ENCODE measurements at places on chromosomes 6 and 20.

- DNase-seq, result no peak
These were observed 6.2 kb upstream of the COL12A1 start for GRCh38 chr6:75211920-75212590.

GRCh38 chr20:34181484-34181883, 59.7 kb upstream of the ASIP start:
- no peak for DNase-seq

GRCh38 chr20:54940522-54940921, 465.1 kb downstream of the DOK5 start:
- no peak for DNase-seq

DNA sequence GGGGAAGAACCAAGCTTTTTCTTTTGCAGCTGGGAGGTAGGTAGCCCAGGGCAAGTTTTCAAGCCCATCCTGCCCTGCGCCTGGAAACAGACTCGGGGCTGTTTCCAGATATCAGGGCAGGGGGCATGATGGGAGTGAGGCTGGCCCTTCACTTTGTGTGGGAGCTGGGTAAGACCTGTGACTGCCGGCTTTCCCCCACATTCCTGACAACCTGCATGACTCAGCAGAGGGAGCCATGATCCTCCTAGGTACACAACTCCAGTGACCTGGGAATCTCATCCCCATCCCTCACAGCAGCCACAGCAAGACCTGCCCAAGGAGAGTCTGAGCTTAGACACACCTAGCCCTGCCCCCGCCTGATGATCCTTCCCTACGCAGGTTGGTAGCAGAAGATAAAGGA, 280.8 kb downstream of the SOX4 start:
- DNase-seq, result no peak

- no peak for DNase-seq
These were observed 10.4 kb downstream of the SCML4 start for GRCh38 chr6:107813555-107814194.

DNA sequence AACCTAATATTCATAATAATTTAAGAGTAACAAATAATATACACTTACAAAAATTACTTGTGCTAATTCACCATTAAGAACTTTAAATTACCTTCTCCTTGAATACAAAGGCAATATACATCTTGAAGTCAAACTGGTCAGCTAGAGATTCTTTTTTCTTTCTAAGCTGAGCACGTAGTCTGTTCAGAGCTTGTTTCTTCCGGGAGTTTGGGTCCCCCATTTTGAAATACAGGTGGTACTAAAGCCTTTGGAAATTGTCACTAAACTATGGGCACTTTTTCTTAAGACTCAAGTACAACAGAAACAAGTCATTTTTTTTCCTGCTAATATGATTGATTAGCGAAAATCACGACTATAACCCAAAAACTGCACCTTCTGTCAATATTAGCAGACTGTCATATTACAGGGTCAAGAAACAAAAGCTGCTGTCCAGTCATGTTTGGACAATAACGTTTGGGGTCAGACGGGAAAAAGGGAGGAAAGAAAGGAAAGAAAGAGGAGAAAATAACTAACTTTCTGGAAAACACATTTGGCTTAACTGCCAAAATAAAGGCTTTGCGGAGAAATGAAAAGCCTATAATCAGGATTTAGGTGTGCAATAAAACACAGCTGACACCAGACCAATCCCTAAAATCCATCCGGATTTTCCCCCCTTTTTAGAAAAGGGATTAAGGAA, 367 bp downstream of the C6orf62 start:
- peak; percentile 16 for DNase-seq

- DNase-seq, result no peak
These were observed 34.8 kb upstream of the BAG2 start for GRCh38 chr6:57137350-57137749.

GRCh38 chr6:166166314-166167257, 1.1 kb downstream of the TBXT start:
- no peak for DNase-seq

- DNase-seq, result no peak
These were observed 5.3 kb upstream of the GDAP1L1 start for GRCh38 chr20:44241796-44242195.

- DNase-seq, result no peak
These were observed 68.0 kb upstream of the HIVEP1 start for GRCh38 chr6:11944111-11944510.

DNA sequence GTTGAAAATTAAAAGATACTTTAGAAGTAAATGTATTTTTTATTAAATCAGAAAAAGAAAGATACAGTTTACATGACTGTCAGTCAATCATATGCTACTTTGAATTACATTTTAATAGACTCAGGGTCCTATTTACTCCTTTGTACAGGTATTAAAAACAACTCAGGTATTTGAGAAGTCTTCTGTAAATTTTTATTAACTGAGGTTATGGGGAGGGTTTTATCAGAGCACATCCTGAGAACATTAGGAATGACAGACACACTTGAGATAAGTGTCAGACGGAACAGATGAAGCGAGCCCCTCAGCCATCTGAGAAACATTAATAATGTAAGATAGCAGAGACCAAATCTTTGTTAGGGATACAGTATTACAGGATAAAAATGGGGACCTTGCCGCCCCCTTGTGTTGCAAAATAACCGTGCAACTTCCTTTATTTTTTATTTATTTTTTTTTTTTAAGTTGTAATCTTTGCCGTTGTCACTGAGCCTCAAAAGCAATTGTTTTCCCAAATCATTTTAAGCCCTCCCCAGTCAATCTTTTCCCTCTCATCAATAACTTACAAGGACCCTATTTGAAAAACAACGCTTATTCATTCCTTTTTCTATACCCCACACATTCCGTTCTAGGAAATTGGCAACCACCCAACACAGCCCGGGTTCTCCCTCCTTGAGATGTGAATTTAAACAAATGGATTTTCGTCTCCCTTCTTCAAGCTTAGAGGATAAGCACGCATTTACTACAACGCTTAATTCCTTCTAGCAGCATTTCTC, 126.7 kb downstream of the BCAS1 start:
- peak; percentile 78 for DNase-seq

DNA sequence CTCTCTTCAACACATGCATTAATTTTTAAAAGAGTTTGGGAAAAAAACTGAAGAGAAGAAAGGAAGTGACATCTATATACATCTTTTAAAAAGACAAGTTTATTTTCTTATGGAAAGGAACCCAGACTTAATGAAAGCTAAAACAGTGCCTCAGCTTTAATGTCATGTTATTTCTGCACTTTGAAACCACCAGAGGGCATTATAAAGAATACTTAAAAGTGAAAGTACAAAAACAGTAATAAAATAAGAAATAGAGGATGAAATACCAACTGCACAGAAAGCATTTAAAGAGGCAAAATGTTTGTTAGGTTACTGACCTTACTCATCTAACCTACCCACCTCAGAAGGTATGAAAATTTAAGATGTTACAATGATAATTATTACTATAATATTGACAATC, 98.8 kb downstream of the HUS1B start:
- peak; percentile 53 for DNase-seq

- no peak for DNase-seq
These were observed 1.1 kb upstream of the AFDN start for GRCh38 chr6:167825332-167826229.

GRCh38 chr6:130900913-130901312, 73.7 kb downstream of the SMLR1 start:
- no peak for DNase-seq

- DNase-seq, result peak; percentile 30
These were observed 59.6 kb downstream of the RAB44 start for GRCh38 chr6:36757206-36757605.

- DNase-seq, result peak; percentile 49
These were observed 92.0 kb upstream of the PRDM1 start for GRCh38 chr6:105994118-105994590.

DNA sequence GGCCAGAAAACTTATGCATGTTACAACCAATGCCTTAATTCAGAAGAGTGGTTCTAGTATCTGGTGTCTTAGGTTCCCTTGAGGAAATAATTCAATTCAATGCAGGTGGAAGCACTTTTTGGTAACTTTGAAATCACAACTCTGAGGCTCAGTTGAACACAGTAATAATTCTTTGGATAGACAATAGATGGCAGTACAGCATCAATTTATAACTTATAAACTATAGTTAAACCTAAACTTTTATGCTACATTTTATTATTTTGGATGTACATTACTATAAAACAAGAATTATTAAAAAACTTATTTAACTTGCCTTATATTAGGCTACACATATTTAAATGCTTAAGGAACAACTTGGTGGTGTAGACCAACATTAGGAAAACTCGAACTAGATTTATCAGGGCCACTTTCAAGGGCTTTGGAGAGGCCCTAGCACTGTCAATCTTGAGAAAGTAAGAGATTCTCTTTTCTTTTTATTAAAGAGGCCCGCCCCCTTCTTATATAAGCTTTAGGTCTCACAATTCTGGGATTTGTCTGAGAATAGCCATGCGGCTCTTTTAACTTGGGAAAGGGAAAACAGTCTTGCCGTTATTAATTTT, 85.9 kb downstream of the CRYBG1 start:
- peak; percentile 60 for DNase-seq

GRCh38 chr20:20276811-20277530, 90.9 kb upstream of the INSM1 start:
- DNase-seq, result no peak

- no peak for DNase-seq
These were observed 36.0 kb downstream of the KCNK5 start for GRCh38 chr6:39193201-39193791.

GRCh38 chr20:46649965-46650542, 1.2 kb downstream of the SLC13A3 start:
- DNase-seq, result no peak

DNA sequence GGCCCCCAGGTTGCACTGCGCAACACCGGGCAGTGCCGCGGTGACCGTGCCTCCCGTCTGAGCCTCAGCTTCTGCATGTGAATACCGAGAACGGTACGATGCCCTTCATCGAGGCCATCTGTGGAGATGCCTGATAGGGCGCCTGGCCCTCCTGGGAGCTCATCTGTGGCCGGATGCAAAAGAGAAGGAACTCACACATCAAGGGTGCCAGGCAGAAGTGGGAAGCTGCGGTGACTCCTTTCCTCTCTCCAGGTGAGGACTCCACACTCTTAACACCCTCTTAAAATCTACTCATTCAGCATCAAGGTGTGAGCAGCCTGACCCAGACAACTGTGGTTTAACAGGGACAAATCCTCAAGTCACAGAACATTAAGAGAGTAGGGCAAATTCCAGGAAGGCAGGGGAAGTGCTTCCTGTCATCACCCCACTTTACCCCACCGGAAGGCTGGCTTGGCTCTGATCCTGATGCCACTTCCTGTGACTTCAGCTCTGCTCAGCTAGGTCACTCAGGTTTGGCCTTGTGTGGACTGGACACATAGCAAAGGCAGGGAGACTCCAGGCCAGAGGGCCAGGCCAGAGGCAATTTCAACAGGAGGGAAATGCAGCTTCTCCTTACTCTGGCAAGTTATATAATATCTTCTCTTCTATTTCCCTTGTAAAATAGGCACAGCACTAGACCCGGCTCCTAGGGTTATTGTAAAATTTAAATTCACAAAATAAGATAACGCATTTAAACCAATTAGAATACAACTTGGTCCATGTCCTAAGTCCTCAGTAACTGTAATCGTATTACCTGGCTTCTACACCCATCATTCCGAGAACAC, 69.4 kb downstream of the CPNE5 start:
- DNase-seq, result peak; percentile 36

DNA sequence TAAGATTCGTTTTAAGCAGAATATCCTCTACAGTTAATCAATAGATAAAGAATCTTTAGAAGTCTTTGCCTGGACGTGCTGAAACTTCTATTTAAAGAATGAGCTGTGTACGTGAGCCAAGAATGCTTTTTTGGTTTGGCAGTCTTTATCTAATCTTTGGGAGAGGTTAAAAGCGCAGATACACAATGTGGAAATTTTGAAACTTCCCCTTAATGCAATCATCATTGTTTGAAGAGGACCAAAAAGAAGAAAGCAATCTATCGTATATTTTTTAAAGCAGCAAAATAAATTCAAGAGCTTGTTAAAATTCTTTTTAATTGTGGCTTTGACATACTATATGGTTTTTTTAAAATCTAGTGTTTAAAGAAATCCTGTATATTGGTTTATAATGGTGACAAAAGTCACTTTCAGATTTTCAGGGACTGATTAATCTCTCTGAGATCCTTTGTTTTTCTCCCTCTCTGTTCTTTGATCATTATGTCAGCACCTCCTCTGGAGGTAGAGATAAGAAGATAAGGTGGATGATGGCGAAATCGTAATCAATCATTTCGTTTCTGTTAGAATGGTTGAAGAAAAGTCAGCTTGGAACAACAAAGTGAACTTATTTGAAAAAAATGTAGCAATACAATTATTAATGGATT, 92.1 kb upstream of the FAM184A start:
- DNase-seq, result no peak

GRCh38 chr6:80540700-80541099, 434.2 kb downstream of the BCKDHB start:
- no peak for DNase-seq

GRCh38 chr6:154280521-154280920, 76.1 kb downstream of the IPCEF1 start:
- DNase-seq, result no peak

- DNase-seq, result no peak
These were observed 7.2 kb downstream of the AHI1 start for GRCh38 chr6:135490381-135490780.

DNA sequence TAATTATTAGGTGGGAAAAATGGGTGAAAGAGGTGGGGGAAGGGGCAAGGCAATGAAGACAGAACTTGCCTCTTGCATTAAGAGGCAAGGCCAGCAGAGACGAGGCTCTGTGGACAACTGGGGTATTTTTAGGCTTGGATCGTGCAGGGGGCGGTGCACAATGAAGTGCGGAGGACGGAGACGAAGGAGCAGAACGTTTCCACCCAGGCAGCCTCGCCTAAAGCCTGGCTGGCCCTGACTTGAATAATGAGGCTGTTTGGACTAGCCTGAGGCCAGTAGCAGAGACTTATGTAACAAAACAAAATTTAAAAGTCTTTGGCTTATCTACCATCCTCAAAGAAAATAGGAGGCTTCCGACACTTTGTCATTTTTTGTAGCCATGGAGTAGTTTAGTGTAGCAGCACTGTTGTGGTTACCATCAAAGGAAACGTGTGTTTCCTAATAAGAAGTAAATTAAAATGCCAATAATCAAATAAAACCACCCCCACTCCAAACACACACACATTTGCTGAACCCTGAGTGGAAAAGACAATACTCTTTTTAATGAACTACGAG, 370.0 kb upstream of the CNR1 start:
- no peak for DNase-seq

DNA sequence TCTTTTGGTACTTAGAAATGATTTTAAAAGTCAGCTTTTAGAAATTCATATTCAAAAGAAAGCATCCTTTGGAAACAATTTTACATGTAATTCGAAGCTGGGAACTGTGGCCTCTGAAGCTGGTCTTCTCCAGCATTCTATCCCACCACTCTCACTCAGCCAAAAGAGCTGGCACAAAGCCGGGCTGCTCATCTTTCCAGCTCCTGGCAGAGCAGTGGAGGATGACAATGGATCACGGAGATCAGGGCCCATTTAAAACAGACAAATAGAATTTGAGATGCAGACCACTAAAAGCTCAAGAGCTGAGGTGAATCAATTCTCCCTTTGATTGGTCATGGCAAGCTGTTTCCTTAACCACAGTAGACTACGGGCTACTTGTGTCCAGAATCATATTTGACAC, 60.6 kb downstream of the OTOR start:
- no peak for DNase-seq

- DNase-seq, result no peak
These were observed 21.6 kb downstream of the RIN2 start for GRCh38 chr20:19779634-19780033.

- no peak for DNase-seq
These were observed 93.4 kb upstream of the MPC1 start for GRCh38 chr6:166476061-166476591.

- DNase-seq, result no peak
These were observed 23.9 kb downstream of the NKX2-4 start for GRCh38 chr20:21373436-21373835.

- no peak for DNase-seq
These were observed 98.8 kb upstream of the SNX9 start for GRCh38 chr6:157724138-157724820.

Measured in Kasumi-1 (cell line).